ENCODE measurements at places on chromosomes 6 and 20.

DNA sequence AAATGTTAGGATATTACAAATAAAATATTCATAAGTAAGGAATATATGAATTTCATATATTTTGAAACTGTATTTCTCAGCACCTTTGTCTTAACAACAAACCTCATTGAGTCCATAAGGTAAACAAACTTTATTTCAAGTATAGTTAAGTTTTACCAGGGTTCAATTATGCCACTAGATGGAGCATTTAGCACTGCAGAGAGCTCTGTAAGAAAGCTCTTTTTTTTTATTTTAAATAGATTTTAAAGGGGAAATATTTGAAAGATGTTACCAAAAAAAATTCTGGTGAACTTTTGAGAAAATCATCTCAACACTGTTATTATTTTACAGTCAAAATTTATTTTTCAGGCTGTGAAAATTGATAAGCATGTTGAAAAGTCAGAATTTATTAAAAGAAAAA, 955.2 kb upstream of the EYS start:
- peak; percentile 22 for DNase-seq

DNA sequence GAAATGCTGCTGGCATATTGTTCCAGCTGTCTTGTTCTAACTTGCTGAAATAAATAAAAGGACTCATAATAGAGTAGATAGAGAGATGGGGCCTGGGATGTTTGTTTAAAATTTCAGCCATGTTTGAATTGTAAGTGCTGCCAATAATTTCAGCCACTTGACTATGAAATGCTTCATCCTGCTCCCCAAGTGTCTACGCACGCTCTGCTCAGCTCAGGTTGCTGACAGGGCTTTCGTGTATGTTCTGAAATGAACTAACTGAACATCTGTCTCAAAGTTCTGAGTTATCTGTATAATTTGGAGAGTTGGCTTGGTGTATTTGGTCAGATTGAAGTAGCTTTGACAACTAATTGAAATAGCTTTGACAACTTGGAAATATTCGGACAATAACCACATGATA, 387.8 kb downstream of the BMP2 start:
- DNase-seq = no peak

DNA sequence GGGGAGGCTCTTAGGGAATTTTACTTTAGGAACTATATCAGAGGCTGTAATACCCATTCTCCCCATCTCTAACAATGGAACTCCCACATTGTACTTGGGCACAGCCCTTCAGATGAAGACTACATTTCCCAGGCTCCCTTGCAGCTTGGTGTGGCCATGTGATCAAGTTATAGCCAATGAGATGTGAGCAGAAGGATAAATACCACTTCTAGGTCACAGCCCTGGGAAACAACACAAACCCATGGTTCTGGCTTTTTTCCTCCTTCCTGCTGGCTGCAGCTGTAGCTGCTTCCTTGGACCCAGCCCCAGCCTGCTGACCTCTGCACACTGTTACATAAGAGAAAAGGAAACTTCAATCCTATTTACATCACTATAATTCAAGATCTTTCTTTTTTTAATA, 445.9 kb upstream of the JARID2 start:
- peak; percentile 97 for DNase-seq

GRCh38 chr6:158002249-158002950, 20.7 kb downstream of the SYNJ2 start:
- DNase-seq = peak; percentile 72

GRCh38 chr6:65289491-65289890, 417.5 kb downstream of the EYS start:
- DNase-seq = peak; percentile 31

DNA sequence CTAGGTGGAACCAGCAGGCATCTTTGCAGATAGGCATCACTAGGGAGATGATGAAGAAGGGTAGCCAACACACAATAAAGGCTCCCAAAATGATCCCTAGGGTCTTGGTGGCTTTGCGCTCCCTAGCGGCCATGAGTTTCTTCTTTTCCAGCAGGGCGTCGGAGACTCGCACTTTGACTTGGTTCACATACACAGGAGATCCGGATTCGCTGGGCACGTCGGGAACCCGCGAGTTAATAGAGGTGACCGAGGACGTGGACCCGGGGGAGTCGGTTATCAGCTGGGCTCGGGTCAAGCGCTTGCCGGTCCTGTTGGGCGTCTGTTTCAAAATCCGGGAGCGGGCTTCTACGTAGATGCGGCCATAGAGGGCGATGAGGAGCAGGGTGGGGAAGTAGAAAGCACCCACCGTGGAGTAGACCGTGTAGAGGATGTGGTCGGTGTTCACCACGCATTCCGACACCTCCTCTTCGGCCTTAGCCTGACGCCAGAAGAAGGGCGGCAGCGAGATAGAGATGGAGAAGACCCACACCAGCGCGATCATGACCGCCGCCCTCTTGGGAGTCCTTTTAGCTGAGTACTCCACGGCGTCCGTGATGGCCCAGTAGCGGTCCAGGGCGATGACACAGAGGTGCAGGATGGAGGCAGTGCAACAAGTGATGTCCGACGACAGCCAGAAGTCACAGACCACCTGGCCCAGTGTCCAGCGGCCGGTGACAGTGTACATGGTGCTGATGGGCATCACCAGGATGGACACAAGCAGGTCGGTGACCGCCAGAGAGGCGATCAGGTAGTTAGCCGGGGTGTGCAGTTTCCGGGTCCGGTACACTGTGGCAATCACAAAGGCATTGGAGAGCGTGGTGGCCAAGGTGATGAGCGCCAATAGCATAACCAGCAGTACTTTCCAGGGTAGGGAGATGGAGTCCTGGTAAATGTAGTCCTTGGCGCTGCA, 658 bp downstream of the HTR1B start:
- peak; percentile 71 for DNase-seq

- DNase-seq = no peak
These were observed 75.9 kb downstream of the PREX1 start for GRCh38 chr20:48751871-48752270.

DNA sequence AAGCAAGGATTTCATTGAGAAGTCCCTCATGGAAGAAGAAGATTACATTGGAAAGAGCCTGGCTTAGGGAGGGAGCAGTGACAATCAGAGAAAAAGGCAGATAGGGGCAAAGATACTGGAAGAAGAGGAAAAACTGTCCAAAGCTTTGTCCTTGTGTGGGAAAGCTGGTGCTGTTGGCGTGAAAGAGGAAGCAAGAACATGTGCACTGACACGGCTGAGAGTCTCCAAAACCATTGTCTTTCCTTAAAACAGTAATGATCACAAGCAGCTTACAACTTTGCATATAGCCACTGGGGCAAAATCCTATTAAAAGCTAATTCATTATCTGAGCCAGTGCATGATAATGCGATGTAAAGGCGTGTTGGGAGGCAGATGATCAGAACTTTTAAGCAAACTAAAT, 85.1 kb upstream of the ESR1 start:
- DNase-seq = no peak

DNA sequence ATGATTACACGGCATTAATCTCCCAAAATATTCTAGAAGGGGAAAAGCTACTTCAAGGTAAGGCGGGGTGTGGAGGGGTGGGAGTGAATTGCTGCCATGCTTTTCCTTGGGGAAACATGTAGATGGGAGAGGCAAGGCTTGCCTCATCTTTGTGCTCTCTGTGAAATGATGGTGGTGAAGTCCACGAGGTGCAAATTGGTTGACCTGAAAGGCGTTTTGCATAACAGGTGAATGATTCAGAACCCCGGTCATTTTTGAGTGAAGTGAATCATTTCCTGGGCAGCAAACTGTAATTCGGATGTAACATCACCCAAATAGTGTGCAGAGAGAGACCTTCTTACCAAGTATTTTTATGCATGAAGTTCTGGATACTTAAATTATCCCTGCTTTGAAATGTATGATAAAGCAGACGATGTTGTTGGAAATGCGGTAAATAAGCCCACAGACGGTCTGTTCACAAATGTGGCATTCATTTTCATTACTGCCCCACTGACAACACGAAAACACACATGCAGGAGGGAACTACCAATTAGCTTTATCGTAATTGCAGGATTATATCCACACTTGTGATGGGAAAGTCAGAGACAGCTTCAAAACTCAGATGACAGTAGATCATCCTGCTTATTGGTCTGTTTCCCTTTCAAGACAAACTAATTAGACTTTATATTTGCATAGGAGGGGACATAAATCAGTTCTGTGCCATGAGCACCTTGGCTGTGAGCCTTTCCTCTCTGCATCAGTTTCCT, 3.0 kb downstream of the CDH4 start:
- DNase-seq = no peak

- no peak for DNase-seq
These were observed 814 bp upstream of the ADNP start for GRCh38 chr20:50932016-50932485.

- DNase-seq = no peak
These were observed 8.9 kb upstream of the TCF15 start for GRCh38 chr20:618980-619379.

- no peak for DNase-seq
These were observed 50.3 kb upstream of the PTPRK start for GRCh38 chr6:128570680-128571063.

DNA sequence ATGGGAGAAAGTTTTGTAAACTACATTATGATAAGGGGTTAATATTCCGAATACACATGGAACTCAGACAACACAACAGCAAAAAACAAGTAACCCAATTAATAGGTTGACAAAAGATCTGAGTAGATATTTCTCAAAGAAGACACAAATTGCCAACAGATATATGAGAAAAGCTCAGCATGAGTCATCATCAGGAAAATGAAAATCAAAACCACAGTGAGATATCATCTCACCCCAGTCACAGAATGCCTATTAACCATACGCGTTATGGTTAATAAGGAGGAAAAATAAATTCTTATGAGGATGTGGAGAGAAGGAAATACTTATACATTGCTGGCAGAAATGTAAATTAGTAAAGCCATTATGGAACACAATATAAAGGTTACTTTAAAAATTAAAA, 695.0 kb downstream of the COL12A1 start:
- no peak for DNase-seq

DNA sequence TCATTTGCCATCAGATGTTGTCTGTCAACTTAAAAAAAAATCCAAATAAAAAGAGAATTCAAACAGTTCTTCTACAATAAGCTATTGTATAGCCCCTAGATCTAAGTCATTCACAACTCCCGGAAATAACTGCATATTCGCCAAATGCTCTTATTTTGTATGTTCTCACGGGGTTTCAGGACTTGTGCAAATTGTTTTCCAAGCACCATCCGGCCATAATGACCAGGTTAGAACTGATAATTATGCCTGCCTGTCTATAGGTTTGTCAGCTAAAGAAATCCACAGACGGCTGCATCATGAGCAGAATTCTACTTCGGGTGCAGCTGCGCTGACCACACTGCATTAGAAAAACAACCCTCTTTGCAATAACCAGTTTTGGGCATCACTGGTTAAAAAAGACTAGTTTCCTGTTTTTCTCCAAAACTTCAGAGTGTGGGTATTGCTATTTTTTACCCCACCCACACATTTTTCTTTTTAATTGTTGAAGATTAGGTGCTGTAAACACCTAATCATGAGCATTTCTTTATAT, 87.7 kb downstream of the HIVEP2 start:
- no peak for DNase-seq

DNA sequence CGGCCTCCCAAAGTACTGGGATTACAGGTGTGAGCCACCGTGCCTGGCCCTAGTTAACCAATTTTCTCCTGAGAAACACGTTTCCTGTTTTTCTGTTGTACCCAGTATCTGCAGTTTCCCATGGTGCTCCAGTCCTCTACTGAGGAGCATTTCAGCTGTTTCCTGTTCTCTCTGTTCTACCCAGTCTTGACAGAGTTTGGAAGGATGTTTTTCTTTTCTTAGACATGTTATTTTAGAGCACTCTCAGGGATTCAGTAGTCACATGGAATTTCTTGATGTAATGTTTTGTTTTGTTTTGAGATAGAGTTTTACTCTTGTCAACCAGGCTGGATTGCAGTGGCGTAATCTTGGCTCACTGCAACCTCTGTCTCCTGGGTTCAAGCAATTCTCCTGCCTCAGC, 129.8 kb upstream of the TIAM2 start:
- DNase-seq = no peak

DNA sequence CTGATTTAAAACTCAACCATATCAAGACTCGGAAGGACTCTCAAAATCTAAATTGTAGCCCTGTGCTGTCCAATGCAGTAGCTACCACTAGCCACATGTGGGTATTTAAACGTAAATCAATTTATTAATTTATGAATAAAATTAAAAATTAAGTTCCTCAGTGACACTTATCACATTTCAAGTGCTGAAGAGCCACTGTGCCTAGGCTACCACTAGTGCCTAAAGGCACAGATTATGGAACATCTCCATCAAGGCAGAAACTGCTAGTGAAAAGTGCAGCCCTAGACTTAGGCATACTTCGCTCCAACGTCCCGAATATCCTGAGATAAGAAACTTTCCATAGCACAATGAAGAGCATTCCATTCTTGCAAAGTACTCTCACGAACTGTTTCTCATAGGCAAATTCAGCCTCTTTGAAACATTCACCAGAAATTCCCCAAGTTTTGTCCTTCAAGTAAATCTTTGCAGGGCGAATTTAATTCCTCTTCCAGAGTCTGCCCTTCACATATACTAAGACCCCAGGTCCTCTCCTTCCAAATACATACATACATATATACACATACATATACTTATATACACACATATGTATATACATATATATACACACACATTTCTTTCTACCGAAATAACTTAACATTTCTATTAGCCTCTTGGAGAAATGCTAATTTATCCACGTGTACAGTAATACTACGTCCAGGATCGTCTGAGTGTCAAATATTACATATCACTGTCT, 1.3 kb downstream of the SUPT3H start:
- DNase-seq = peak; percentile 50

DNA sequence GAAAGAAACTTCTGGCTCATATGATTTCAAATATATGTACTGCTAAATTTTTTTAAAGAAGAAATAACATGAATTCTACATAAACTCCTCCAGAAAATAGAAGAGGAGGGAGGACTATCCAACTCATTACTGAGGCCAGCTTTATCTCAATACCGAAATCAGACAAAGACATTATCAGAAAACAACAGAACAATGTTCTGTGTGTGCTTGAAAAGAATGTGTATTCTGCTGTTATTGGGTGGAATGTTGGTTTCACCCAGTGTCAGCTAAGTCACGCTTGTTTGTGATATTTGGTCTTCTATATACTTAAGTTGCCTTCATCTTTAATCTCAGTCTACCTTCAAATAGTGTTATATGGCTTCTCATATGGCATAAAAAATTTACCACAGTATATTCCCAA, 18.6 kb upstream of the ELOVL2 start:
- no peak for DNase-seq

- DNase-seq = peak; percentile 49
These were observed 26.0 kb downstream of the PTPRK start for GRCh38 chr6:128494440-128494839.

- DNase-seq = no peak
These were observed 18.0 kb downstream of the HECA start for GRCh38 chr6:139152892-139153271.

- DNase-seq = no peak
These were observed 45.6 kb downstream of the FAM50B start for GRCh38 chr6:3894590-3895311.

- DNase-seq = no peak
These were observed 67.6 kb upstream of the CNKSR3 start for GRCh38 chr6:154578004-154578559.

GRCh38 chr6:165663736-165664558, 906 bp upstream of the PDE10A start:
- peak; percentile 26 for DNase-seq

- DNase-seq = no peak
These were observed 20.3 kb downstream of the CCDC167 start for GRCh38 chr6:37479266-37479854.

GRCh38 chr20:49690899-49691620, 22.6 kb downstream of the B4GALT5 start:
- DNase-seq = no peak

GRCh38 chr6:15790116-15790515, 127.3 kb upstream of the DTNBP1 start:
- DNase-seq = no peak

GRCh38 chr20:13222319-13222716, 1.2 kb downstream of the ISM1 start:
- peak; percentile 6 for DNase-seq
